ENCODE measurements at places on chromosomes 6 and 20. TPM values are rescaled to one million over a fixed set of nuclear protein-coding genes. Genes with fewer than 3 reads are reported as not detected.

DNMT3B gene
- total RNA-seq, result 2.0 TPM

OPN5 gene
- total RNA-seq, result not detected

ID4 gene
- total RNA-seq, result 92.9 TPM

LINC00237 gene
- total RNA-seq, result not detected

Measured in breast epithelium (tissue), 4 donors.